ENCODE measurements at places on chromosomes 12 and 14. TPM values are rescaled to one million over a fixed set of nuclear protein-coding genes. Genes with fewer than 3 reads are reported as not detected.

- DNase-seq = no peak
These were observed 1.3 kb downstream of the RASSF3 start for GRCh38 chr12:64611341-64612284.

GRCh38 chr14:102474934-102475333, 34.6 kb downstream of the ANKRD9 start:
- no peak for DNase-seq

- no peak for DNase-seq
These were observed 181.6 kb downstream of the MSRB3 start for GRCh38 chr12:65460063-65460462.

DNA sequence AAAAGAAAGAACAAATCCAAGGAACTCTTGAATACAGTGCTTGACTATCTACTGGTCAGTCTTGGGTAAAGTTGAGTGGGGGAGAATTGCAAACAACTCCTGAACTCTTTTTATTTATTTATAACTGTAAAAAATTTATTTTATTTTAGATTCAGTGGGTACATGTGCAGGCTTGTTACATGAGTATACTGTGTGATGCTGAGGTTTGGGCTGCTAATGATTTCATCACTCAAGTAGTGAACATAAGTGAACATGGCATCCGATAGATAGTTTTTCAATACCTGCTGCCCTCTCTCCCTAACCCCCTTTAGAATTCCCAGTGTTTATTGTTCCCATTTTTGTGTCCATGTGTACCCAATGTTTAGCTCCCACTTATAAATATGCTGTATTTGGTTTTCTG, 3.2 kb upstream of the GSG1 start:
- DNase-seq = no peak

GRCh38 chr12:106753526-106753925, 21.0 kb upstream of the RIC8B start:
- no peak for DNase-seq

DNA sequence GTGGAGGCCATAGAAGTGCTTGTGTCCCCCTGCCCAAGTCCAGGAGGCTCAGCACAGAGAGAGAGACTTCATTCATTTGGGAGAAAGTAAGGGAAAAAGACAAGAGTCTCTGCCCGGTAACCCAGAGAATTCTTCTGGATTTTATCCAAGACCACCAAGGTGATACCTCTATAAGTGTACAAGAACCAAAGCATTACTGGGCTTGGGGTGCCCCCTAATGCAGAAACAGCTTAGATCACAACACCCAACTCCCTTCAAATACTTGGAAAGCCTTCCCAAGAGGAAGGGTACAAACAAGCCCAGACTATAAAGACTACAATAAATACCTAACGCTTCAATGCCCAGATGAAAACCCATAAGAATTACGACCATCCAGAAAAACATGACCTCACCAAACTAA, 119.7 kb upstream of the PDE3A start:
- no peak for DNase-seq

DNA sequence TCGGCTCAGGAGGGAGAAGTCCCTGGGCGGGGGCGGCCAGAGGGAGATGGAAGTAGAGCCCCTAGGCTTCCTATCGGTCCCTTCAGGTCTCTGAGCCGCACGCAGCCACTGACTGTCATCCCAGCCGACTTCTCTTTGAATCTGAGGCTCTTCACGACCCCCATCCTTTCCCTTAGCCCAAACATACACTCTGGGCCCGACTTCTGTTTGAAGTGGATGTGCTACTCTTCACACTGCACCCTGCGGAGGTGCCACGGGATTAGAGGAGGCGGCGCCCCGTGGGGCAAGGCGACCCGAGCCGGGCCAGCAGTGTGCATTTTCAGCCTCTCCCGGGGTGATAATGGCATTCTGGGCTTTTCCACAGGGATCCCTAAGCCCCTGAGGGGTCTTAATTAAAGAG, 6.0 kb upstream of the DACT1 start:
- DNase-seq = no peak

- no peak for DNase-seq
These were observed 857.0 kb downstream of the DIO2 start for GRCh38 chr14:79354336-79354735.

- DNase-seq = no peak
These were observed 14.3 kb downstream of the SERPINA1 start for GRCh38 chr14:94374116-94374515.

- no peak for DNase-seq
These were observed 538.9 kb downstream of the SNAPC1 start for GRCh38 chr14:62301080-62301479.

DNA sequence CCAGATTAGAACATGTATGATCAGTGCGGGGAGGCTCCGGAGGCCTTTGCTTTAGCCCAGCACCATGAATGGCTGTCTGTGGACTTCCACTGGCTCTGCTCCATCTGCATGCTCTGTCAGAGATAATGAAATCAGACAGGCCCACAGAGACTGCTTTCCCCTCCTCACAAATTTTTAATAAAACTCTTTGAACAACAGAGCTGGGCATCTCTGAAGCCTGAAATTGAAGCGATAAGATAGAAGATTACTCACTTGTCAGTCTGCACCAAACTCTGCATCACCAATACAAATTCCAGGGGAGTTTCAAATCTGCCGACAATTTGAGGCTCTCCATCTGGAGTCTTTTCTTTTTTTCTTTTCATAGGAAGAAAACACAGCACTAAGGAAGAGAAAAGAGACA, 110.0 kb downstream of the DYRK2 start:
- DNase-seq = no peak

- no peak for DNase-seq
These were observed 171.5 kb upstream of the PRICKLE1 start for GRCh38 chr12:42761086-42761485.

DNA sequence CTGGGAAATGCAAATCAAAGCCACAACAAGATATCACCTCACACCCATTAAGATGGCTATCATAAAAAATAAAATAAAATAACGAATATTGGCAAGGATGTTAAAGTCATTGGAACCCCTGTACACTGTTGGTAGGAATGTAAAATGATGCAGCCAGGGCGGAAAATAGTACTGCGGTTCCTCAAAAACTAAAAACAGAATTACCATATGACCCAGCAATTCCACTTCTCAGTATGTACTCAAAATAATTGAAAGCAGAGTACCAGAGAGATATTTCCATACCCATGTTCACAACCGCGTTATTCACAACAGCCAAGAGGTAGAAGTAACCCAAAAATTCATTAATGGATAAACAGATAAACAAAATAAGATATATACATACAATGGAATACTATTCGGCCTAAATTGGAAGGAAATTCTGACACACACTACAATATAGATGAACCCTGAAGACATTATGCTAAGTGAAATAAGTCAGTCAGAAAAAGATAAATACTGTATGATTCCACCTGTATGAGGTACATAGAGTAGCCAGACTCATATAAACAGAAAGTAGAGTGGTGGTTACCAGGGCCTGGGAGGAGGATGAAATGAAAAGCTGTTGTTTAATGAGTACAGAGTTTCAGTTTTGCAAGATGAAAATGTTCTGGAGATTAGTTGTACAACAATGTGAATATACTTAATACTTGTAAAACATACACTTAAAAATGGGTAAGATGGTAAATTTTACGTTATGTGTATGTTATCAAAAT, 84.6 kb downstream of the TXNDC16 start:
- DNase-seq = no peak

DNA sequence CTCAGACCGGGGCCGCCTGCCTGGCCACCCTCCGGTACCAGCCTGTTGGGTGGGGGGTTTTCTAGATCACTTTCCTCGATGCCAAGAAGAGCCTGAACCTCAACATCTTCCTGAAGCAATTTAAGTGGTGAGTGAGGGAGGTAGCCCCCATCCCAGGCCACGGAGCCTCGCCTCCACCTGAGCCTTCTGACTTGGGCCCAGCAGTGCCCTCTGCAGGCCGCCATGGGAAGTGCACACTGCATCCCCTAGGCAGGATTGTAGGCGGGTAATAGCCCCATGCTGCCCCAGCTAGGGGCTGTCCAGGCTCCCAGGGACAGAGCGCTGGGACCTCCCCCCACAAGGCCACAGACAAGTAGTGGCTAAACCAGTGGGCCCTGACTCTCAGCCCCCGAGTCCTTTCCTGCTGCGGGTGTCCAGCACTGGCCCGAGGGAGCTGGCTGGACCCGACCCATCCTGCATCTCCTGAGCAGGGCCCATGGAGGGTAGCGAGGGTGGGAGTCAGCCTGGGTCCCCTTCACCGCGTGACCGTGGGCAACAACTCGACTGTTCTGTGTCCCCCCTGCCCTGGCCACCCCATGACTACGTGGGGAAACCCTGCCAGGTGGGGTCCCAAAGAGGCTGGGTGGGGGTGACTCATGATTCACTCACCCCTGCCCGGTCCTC, 15.3 kb upstream of the ADSS1 start:
- DNase-seq = peak; percentile 86

- DNase-seq = no peak
These were observed 6.7 kb upstream of the RNASE10 start for GRCh38 chr14:20498622-20499021.

GRCh38 chr14:56304456-56304855, 186.2 kb downstream of the PELI2 start:
- DNase-seq = no peak

GRCh38 chr14:81330619-81331122, 69.5 kb downstream of the STON2 start:
- DNase-seq = no peak

DNA sequence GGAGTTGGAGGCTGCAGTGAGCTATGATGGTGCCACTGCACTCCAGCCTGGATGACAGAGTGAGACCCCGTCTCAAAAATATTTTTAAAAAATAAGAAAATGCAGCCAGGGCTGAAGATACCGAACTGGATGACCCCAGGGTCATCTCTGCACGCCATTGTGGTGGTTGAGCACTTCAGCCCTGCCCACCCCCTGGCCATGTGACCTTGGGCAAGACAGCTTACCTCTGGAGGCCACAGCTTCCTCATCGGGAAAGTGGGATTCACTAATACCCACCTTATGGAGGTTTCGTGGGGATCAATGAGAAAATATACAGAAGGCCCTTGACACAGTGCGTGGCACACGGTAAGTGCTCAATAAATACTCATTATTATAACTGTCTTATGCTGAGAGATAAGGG, 25.5 kb downstream of the MVK start:
- DNase-seq = no peak

DNA sequence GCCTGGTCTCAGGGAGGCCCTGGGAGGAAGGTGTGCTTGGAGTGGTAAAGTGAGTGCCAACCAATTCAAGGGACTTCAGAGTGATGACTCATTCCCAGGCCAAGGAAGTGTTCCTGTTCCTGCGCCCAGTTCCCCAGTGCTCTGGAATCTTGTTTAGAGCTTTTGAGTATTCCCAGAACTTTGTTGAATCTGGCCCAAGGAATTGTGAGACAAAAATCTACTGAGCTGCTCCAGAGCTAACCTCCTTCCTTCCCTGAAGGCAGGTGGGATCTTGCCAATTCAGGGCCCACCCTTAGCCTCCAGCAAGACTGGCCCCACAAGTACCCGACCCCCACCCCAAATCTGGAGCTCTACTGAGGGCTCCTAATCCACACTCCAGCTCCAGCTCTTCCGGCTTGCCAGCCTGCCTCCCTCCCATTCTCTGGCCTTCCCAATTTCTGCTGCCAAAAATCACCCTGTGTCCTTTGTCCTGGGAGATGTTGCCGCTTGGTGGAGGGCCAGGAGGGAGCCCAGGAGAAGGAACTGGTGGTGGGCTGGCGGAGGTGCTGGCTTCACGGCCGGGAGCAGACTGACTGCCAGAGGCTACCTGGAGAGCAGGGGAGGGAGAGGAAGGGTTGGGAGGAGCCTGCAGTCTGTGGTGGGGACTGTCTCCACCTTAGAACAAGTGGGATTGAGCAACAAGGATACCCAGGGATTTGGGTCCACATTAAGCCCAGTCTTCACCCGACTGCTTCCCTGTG, 2.0 kb upstream of the ATN1 start:
- DNase-seq = peak; percentile 91

- no peak for DNase-seq
These were observed 16.5 kb downstream of the KLHL28 start for GRCh38 chr14:44945264-44945663.

GRCh38 chr12:805022-805632, 52.7 kb downstream of the WNK1 start:
- DNase-seq = no peak

DNA sequence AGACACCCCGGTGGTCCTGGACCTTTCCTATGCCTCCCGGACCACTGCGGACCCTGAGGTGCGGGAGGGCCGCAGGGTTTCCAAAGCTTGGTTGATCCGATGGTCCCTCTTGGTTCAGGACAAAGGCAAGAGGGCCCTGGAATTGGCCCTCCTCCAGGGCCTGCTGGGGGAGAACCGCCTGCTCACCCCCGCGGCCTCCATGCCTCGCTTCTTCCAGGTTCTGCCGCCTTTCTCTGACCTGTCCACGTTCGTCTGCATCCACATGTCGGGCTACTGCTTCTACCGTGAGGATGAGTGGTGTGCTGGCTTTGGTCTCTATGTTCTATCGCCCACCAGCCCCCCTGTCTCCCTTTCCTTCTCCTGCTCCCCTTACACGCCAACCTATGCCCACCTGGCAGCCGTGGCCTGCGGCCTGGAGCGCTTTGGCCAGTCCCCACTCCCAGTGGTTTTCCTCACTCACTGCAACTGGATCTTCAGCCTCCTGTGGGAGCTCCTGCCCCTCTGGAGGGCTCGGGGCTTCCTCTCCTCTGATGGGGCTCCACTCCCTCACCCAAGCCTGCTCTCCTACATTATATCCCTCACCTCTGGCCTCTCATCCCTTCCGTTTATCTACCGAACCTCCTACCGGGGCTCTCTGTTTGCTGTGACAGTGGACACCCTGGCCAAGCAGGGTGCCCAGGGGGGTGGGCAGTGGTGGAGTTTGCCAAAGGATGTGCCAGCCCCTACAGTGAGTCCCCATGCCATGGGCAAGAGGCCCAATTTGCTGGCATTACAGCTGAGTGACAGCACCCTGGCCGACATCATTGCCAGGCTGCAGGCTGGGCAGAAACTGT, 13.8 kb downstream of the CBLN3 start:
- DNase-seq = no peak

DNA sequence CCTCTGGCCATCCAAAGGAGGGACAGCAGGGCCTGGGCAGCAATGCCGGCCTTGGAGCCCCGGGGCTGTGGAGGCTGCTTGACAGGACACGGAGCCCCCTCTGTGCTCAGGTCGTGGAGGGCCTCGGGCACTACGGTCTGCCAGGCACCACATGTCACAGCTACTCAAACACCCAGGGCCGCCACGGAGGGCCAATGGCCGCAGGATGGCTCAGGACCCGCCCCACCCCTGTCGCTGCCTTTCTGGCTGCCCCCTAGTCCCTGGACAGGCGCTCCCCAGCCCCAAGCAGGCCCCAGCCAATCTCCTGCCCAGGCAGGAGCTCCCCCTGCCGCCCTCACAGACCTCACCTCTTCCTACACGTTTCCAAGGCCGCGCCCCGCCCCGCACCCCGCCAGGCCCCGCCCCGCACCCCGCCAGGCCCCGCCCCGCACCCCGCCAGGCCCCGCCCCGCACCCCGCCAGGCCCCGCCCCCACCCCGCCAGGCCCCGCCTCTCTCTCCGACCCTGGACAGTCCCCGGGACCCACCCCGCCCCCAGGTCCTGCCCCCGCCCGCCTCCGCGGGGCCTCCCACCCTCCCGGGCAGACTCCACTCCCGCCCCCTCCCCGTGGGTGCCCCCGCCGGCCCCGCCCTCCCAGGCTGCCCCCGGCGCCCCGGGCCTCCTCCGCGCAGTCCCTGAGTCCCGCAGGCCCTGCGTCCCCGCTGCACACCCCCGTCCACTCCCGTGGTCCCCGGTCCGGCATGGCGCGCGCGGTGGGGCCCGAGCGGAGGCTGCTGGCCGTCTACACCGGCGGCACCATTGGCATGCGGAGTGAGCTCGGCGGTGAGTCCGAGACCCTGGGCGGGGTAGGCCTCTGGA, at the start of gene ASPG:
TSS of gene ASPG (plus strand) at position 669 of the 857 bp plus-strand sequence. CDS start at position 740, 71 bp downstream.
- DNase-seq = no peak

Gene DCAF5
- 67.8 TPM for total RNA-seq

Gene NDRG2
- total RNA-seq = 216 TPM

Gene COCH
- 0.11 TPM for total RNA-seq

Gene BIN2
- 4.2 TPM for total RNA-seq

Gene DPY19L2
- 3.2 TPM for total RNA-seq

Gene BDKRB1
- total RNA-seq = not detected

Gene MGST1
- 101 TPM for total RNA-seq
